ENCODE measurements at places on chromosomes 2 and 18. TPM values are rescaled to one million over a fixed set of nuclear protein-coding genes. Genes with fewer than 3 reads are reported as not detected.
A peak's percentile ranks its signal among the peaks of the same experiment; 100 is the strongest.

The CHRNG gene
- 3.5 TPM for total RNA-seq

The FEV gene
- total RNA-seq: not detected

The VWA3B gene
- not detected for total RNA-seq

The MEX3C gene
- 81.3 TPM for total RNA-seq

The STAT4 gene
- total RNA-seq: 0.74 TPM

The ALPP gene
- total RNA-seq: 0.34 TPM

The MOGAT1 gene
- total RNA-seq: not detected

The FLACC1 gene
- 1.2 TPM for total RNA-seq

GRCh38 chr2:145026456-145027455 lies 506.8 kb upstream of the ZEB2 start:
- DNase-seq: no peak

- DNase-seq: no peak
These were observed 616.7 kb downstream of the TDRD15 start for GRCh38 chr2:21740484-21740883.

DNA sequence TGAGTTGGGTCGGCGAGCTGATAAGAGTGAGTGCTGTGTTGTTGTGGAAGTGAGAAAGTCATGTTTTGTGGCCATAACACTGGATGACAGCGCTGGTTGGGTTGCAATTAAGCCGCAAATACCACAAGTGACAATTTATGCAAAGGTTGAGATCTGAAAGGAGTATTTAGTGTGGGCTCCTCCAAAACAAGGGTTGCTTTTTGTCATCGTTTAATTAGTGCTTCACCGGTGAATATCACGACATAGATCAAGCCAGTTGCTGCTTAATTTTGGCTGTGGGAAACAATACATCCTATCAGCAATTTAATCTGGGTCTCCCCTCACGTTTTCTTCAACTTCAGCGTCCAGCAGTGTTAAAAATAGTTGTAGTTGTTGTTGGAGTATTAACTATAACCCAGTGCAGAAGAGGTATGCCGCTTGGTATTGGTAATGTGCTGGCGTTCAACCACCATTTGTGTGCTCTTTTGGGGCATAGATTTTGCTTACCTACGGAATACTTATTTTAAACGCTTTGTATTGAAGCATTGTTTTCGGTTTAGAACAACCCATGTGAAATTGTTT lies 662 bp downstream of the ACVR2A start:
- DNase-seq: no peak

- DNase-seq: no peak
These were observed 24.1 kb upstream of the KANSL1L start for GRCh38 chr2:210195101-210195852.

- no peak for DNase-seq
These were observed 115.1 kb downstream of the CYP26B1 start for GRCh38 chr2:72032481-72033041.

DNA sequence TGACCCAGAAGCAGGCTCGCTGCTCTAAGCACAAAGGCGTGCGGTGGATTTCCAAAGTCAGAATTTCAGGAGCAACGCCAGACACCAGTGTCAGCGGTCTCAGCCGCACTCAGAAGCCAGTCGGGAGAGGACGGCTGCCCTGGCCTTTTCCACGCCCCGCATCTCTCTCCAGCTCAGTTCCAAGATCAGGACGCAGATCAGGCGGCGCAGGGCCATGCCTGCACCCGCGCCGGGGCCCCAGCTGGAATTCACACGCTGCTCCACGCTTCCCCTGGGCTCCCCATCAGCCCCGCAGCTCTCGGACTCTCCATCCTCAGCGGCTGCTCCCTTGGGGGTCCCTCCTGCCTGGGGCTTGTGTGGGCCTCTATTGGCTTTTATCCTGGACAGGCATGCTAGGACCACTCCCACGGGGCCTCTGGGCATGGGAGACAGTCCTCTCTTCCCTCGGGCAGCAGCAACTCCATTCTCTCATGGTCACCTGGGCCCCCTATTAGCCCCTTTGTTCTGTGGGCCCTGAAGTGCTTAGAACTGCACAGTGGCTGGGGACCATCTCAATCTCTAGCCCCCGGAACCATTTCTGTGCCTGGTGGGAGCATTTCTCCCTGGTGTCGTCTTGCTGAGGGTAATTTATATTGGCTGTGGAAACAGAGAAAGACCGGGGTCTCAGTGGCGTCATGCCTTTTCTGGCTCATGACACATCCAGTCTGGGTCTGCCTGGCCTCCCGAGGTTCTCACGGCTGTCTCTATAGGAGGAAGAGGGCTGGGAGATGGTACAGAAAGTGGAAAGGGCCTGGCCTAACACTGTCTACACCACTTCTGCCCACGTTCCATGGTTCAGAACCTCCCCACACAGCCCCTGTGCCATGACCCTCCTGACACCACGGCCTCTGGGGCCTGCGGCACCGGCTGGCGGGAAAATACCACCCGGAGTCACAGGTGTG lies 14.9 kb upstream of the TMEM18 start:
- DNase-seq: no peak

DNA sequence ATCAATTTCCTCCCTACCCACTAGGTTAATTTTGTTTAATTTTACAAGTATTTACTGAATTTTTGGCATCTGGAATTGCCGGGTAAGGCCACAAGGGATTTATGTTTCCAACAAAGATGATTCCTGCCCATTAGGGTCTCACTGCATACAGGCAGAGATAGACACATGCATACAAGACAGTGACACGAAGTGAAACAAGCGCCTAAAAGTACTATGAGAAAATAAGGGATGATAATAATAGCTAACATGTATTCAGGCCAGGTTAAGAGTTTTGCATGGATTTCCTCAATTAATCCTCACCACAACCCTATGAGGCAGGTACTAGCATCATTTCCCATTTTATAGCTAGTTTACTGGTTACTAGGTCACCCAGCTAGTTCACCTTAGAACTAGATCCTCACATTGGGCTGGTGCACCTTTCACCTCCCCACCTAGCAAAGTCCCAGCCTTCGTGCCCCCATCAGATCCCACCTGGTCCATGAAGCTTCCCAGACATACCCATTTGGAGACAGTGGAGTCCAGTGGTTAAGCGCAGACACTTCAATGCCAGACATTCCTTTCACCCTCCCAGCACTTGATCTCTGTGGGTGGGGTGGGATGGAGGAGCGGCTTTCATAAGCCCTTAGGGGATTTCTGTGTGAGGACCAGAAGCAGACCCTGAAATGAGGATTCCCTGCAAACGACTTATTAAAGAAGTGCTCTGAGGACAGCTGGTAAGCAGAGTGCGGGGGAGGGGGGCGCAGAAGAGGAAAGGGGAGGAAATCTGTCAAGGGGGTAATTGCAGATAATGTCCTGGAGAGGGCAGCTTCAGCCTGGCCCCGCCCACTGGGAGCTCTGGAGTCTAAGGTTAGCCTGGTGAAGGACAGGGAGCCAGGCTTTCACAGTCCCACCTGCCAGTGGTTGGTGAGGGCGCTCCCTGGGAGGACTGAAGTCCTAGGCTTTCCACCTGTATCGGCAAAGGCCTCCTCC lies 5.8 kb upstream of the DGUOK start:
- DNase-seq: peak; percentile 76

DNA sequence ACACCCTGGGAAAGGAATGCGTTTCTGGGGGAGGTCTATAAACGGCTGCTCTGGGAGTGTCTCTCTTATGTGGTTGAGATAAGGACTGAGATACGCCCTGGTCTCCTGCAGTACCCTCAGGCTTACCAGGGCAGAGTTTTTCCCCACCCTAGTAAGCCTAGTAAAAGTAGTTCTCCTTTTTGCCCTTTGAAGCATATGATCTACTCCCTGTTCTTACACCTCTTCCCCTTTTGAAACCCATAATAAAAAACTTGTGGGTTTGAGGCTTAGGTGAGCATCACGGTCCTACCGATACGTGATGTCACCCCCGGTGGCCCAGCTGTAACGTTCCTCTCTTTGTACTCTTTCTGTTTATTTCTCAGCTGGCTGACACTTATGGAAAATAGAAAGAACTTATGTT lies 97.4 kb downstream of the FSIP2 start:
- no peak for DNase-seq

DNA sequence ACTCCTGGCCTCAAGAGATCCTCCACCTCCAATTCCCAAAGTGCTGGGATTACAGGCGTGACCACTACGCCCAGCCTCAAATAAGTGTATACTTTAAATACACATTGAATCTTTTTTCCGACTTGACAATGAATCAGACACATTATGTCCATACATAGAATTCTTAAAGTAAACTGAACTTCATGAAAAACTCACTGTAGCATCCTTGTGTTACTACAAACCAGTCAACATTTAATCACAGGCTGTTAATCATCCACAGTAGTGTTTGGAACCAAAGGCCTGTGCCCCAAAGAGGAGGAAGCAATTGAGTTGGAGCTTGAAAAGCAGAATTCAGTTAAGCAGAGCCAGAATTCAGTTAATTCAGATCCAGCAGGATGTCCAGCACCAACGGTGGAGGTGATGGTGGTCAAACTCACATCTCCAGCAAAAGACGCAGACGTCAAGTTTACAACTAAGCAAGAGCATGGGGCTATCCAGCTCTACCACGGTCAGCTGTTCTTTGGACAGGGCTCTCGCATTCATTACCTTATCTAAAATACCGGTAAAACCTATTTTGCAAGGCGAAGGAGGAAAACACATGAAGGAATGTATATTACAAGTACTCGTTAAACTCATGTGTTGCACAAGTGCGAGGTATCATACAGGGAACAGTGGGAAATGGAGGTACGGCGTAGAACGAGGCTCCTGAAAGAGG lies 1.2 kb downstream of the SLC39A6 start:
- no peak for DNase-seq

DNA sequence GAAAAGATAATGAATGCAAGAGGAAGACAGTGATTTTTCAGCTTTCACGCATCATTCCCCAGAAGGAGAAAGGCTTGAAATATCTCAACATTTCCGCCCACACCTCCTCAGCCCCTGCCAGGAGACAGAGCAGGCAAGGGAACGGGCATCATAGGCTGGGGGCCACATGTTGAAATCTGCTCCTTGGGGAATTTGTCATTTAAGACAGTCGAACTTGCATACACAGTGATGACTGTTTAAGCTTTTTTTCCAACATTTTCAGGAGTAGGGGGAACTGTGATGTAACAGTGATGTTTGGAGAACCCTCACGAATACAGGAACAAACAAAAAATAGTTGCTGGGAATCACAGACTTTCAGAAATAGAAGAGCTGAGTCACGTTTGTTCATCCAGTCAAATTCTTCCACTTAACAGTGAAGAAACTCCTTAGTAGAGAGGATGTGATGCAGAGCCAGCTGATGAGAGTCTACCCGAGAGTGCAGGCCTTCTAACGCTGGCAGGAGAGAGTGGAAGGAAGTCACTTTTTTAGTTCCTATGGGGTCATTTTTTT lies 266.8 kb downstream of the ALPK2 start:
- no peak for DNase-seq

DNA sequence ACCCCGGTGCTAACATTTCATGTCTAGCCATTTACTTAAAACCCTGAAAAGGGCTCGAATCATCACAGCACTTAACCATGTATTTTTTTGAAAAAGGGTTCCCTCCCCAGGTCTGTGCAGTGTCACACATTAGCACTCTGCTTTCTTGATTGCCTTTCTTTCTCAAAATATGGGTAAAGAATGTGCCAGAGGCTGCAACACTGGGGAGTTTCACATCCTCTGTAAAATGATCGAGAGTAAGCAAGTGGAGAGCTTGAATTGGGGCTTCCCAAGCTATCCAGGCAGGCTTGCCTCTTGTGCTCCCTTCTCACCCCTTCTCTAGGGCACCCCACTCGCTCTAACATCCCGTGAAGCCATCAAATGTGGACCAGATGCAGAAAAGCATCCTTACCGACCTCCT lies 177.0 kb upstream of the CCDC68 start:
- no peak for DNase-seq

DNA sequence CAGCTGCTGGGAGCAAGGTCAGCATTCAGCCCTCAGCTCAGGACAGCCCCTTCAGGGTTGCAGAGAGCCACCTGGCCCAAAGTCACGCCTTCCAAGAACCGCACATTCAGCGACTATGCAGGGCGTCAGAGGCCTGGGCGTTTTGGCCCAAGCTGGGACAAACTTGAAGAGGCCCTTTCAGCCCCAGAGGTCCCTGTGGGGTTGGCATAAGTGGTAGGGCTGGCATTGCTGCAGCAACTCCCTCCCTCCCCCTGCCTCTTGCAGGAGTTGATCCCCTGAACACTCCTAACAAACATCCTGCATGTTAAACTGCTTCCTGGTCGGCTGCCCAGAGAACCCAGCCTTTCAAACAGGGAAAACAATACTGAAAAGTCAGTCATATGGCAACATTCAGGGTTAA lies 192.9 kb upstream of the SMAD2 start:
- DNase-seq: no peak

Measured in glutamatergic neuron (in vitro differentiated cells).